ENCODE measurements at places on chromosomes 11 and 22. TPM values are rescaled to one million over a fixed set of nuclear protein-coding genes. Genes with fewer than 3 reads are reported as not detected.

The OR5B21 gene
- not detected for total RNA-seq

The SWAP70 gene
- 61.0 TPM for total RNA-seq

DNA sequence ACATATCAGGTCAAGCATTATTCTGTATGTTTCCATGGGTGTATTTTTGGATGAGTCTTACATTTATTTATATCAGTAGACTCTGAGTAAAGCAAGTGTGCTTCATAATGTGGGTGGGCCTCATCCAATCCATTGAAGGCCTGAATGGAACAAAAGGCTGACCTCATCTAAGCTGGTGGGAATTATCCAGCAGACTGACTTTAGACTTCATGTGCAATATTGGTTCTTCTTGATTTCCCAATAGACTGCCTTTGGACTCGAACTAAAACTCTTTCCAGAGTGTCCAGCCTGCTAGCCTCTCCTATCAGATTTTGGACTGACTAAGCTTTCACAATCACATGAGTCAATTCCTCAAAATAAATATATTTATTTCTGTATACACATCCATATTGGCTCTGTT lies 116.2 kb downstream of the KIF18A start:
- no peak for DNase-seq

The ASRGL1 gene
- 49.0 TPM for total RNA-seq

- no peak for DNase-seq
These were observed 2.1 kb downstream of the CSNK1E start for GRCh38 chr22:38314933-38315822.

The OR51B2 gene
- 0.46 TPM for total RNA-seq

DNA sequence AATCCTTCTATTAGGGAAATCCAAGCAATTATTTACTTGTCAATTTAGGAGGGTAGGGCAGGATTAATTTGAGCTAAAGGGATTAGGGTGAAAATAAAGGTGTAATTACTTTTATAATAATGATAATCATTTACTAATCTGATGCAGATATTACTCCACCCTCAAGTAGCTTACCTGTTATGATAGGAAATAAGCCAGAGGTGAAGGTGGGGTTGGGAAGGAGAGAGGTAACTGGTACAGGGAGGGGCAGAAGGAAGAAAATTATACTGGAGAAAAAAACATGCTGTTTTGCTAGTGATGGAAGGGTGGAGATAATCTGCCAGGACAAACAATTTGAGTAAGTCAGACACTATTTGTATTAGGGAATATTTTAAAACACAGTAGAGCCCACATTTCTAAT lies 157.7 kb downstream of the BARX2 start:
- no peak for DNase-seq

The APOL5 gene
- total RNA-seq = not detected

The LMNTD2 gene
- total RNA-seq = 0.95 TPM

The CALCA gene
- total RNA-seq = not detected

- DNase-seq = no peak
These were observed 150.9 kb upstream of the THY1 start for GRCh38 chr11:119573858-119574257.

GRCh38 chr11:30586251-30587144 lies at the start of gene MPPED2:
MPPED2 (minus strand) TSS chr11:30586353; CDS start chr11:30580373, 5,980 bp downstream.
- no peak for DNase-seq

The WBP2NL gene
- 0.50 TPM for total RNA-seq

DNA sequence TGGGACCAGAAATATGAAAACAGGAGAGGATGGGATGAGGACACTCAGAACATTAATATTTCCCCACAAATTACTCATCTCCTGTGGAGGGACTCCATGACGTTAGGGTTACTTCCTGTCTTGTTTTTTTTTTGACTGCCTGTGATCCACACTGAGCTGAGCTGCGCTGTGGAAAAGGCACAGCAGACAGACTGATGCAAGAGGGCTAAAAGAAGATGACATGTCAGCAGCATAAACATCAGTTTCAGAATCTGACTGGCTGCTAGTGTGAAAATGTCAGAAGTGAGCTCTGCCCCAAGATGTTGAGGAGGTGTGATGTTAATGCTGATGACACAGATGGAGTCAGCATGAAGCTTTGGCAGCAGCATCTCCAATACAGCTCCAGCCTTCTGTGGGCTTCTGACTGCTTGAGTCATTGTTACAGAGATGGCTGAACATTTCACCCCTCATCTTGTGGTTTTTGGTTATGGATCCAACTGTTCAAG lies 286.8 kb downstream of the BLID start:
- no peak for DNase-seq

- DNase-seq = no peak
These were observed 99.3 kb upstream of the GAL start for GRCh38 chr11:68584991-68585524.

DNA sequence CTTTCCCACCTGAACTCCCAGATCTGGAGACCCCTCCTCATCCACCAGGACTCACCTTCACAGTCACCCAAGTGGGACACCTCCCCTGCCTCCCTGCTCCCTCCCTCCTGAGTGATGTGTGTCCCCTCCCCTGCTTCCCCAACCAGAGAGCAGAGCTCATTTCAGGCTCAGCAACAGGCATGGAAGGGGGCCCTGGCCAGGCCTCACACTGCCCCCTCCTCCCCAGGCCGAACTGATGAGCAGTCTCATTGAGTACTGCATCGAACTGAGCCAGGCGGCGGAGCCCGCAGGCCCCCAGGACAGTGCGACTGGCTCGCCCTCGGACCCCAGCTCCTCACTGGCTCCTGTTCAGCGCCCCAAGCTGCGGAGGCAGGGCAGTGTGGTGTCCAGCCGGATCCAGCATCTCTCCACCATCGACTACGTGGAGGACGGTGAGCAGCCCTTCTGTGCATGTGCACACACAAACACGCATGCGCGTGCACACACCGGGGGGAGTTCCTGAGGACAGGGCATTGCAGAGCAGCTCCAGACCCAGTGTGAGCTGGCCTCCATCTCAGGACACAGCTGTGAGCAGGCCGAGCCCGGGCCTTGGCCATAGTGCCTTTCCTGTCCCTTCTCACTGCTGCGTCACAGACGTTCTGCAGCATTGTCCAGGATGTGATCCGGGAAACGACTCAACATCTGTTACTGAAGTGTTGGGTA lies 17.8 kb upstream of the NEAT1 start:
- DNase-seq = no peak
